ENCODE measurements at places on chromosomes 11 and 22.
A peak's percentile ranks its signal among the peaks of the same experiment; 100 is the strongest.

GRCh38 chr11:26244207-26244606, 87.7 kb upstream of the ANO3 start:
- no peak for DNase-seq

- DNase-seq = no peak
These were observed at the start of gene FLRT1 for GRCh38 chr11:64035576-64035975. Gene FLRT1, plus strand, starts transcription at chr11:64035931. Its CDS starts 80,337 bp downstream, at chr11:64116268.

DNA sequence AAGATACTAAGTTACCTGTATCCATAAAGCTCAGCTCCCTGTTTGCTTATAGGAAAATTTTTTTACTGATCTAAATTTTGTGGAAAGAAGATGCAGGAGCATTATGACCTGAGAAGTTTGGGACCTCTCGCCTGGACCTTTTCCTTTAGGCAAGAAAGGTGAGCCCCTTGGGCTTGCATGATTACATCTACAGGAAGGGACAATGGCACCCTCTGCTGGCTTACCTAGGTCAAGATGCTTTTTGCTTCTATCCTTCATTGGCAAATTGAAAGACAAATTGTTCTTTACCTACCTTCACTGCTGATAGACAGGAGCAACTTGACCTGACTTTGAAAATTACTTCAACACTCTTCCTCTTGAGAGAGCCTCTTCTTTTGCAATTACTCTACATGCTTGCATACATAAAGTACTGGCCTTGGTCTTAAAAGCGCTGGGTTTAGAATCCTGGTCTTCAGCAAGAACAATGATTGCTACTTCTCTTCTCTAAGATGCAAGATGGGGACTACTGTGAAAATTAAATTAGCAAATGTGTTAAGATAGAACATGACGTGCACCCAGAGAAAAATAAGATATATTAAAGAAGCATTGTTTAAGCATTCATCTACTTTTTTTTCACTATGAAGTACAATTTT, 147.2 kb downstream of the TRPC6 start:
- peak; percentile 72 for DNase-seq

DNA sequence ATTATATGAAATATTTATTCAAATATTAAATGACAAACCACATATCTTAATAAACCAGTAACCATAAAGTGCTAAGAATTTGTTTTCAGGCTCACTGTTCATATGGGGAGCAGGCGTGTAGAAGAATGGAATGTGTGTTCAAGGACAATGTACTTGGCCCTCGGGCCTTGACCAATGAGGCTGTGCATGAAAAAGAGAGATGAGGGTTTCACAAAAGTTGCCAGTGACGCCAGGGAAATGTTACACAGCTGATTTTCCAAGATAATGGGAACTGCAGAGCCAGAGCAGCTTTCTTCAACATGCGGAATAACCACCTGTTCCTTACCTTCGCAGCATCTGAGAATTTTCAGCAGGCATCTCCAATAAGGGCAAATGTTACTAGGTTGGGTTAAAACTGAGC, 4.2 kb downstream of the SF1 start:
- DNase-seq = peak; percentile 72

GRCh38 chr11:86039094-86039493, 29.8 kb downstream of the PICALM start:
- DNase-seq = no peak

DNA sequence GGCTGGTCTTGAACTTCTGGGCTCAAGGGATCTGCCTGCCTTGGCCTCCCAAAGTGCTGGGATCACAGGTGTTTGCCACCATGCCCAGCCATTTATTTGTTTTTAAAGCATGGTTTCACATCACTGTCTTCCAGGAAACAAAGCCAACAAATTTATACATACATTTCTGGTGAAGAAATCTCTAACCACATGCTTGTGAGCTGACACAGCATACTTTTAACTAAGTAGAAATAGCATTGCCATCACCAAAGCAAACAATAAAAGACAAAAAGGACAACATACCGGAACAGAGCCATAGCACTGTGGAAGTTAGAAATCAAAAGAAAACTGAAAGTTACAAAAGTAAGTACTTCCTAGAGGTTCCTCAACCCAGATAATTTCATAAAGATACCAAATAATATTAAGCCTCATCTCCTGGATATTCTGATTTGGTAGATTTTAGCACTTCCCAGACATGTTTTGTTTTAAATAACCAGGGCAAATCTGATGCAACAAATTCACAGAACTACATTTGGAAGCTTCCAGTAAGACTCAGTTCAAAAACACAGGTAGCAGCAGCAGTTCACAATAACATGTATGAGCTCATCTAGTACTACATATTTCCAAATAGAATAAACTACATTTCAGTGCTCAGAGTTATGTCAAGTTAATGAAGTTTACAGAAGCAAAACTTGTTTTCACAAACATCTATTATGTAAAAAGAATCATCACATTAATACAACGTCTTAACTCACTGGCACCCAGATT, 70.6 kb downstream of the RRAS2 start:
- no peak for DNase-seq

DNA sequence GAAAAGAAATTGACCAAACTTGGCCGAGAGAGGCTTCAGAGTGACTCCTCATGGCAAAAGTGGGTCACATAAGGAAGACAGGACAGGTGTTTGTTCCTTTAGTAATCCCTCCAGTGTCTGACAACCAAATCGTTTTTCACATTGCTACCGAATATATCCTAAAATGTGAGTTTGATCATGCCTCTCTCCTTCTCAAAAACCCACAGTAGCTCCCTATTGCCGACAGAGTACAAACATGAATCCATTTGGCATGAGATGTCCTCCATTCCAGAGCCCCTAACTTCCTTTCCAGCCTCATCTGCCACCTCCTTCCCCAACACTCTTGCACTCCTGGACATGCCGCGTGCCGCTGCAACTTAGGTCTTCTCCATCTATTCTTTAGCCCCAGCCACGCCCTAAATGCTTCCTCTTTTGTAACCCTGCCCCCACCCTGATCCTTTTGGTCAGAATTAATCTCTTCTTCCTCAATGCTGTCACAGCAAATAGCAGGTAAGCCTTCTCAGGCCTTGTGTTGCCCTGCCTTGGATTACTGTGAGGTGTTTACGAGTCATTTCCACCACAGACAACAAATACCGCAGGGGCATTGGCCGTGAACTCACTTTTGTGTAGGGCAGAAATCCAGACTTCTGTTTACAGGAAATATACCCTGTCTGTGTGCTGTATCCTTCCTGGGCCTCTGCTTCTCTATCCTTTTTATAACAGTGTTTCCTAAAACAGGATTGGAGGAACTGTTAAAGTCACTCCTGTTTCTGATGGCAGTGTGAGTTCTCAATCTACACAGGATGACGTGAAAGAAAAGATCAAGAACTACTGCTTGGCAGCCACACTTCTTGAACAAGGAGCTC, 66.0 kb upstream of the FTH1 start:
- no peak for DNase-seq

DNA sequence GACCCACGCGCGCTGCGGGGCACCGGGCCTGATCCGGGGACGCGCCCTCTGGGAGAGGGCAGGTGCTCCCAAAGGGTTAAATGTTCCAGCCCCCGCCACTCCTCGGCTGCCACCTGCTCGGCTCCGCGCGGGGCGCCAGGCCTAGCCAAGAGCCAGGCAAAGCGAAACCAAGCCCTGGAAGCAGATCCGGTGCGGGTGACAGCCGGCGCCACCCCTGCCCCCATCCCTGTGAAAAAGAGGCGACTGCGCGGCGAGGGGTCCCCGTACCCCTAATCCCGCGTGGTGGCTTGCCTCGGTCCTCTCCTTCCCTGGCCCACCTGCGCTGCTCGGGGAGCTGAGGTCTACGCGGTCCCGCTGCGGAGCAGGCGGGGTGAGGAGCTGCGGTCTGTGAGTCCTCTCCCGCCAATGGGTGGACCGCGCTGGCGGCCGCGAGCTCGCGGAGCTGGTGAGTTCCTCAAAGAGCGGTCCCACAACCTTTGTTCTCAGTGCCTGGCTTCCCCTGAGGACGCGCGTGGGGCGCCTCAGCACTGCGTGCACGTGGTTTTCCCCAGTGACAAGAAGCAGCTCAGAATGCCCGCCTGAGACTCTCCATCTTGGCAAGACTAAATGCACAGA, at the start of gene ME3:
Gene ME3, minus strand, starts transcription at position 610 of the 615 bp plus-strand sequence.
- DNase-seq = peak; percentile 72

- no peak for DNase-seq
These were observed 15.8 kb upstream of the SYN3 start for GRCh38 chr22:33073989-33074418.
